Body of pancreas (tissue), 4 donors: ENCODE measurements at places on chromosomes 7 and 10. TPM values are rescaled to one million over a fixed set of nuclear protein-coding genes. Genes with fewer than 3 reads are reported as not detected.

DNA sequence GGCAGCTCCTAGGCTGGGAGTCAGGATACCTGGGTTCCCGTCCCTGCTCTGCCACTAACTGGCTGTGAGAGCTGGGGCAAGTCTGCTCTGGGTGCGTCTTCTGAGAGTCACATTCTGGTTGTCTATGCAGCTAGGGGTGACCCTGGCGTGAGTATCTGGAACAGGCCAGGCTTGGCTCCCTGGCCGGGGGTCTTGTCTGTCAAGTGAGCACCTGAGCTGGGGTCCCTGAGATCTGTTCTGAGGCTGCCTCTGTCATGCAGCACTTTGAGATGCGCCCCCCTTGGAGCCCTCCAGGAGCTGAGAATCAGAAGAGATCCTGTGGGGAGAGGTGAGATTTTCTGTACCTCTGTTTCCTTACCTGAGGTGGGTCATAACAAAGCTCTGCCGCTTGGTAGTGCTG is 7.5 kb downstream of the AGAP3 start:
- no peak for DNase-seq

EIF4H gene
- total RNA-seq = 163 TPM

DNA sequence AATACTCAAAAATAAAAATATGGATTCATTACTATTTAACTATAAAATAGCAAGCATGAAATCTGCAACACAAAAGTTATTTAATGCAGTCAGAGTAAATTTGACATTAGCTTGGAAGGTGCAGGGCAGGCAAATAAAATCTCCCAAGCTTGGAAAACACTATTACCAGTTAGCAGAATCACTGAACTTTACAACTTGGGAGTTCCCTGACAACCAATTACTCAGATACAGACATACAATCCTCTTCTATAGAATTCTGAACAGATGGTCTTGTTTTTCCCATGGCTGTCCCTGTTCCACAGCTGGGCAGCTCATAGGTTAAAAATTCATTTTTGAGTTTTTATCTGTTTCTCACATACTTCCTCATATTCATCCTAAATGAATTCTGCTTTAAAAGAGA is 1002.6 kb downstream of the SORCS3 start:
- no peak for DNase-seq

DNA sequence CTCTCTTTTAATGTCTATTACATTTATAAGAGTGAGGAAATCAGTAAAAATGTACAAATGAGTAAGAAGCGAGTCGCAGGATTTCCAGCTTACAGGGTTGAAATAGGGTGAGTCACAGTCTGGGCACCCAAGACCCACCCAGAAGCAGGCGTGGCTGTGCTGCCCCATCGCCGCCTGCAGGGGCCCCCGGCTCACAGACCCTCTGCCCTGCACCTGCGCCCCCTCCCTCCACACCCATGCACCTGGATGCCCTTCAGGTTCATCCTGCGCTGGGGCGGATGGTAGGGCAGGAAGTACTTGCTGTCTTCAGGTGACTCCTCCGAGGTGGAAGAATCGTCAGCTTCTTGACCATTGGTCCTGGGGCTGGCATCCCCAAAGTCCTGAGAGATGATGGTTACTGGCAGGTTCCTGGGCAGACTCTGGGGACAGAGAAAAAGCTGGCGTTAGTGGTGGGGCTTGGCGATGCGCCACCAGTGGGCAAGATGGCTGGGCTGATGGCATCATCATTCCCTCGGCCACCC is 90.2 kb upstream of the GNA12 start:
- DNase-seq = no peak

CYP2W1 gene
- total RNA-seq = not detected

DNA sequence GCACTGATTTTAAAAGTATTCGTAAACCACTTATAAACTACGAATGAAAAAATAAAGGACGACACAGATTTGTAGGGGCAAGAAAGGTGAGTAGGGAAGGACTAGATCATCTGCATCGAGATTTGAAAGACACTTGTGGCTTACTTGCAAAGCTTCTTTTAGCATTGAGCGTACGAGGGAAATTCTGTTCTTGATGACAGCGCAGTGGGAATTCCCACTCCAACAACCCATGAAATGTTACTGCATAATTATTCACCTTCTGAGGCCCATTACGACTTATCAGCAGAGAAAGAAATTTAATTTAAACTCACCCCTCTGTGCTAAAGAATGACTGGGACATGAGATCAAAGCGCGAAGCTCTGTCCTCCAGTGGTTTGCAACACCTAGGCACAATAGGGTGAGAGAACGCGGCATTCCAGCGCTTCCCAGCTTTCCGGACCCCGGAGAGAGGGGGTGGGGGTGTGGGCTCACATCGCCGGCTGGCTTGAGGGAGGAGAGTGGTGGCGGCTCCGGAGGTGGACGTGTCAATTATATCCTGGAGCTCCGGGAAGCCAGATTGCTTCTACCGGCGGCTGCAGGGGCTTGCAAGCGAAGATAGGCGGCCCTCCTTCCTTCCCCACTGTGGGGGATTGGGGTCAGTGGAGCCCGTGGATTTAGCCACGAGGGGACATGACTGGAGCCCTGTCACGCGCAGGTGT is 10.3 kb downstream of the SP8 start:
- DNase-seq = no peak

DNA sequence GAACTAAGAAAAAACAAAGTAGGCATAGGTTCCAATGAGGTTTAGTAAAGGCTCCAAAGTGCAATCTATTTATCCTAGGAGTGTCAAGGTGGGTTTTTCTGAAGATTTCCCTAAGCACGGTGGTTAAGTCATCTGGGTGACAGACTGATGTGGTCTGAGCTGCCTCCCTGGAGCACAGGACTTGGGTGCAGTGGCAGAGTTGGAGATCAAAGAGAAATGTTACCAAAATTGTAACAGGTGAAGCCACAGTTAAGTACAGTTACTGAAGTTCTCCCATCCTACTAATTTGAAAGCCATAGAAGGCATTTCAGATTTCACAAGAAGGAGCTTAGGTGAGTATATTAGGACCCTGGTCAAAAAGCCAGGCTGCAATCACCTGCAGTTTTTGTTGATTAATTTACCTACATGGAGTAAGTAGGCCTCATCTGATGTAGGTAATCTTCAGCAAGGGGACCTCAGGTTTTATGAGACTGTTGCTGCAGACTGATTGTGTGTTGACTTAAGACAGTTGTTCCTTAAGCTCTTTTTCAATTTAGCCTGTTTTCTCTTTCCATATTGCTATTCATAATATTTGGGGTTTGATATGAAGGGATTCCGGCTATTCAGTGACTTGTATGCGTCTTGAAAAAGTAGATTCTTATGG is 3.0 kb downstream of the DLX6 start:
- DNase-seq = no peak

DNA sequence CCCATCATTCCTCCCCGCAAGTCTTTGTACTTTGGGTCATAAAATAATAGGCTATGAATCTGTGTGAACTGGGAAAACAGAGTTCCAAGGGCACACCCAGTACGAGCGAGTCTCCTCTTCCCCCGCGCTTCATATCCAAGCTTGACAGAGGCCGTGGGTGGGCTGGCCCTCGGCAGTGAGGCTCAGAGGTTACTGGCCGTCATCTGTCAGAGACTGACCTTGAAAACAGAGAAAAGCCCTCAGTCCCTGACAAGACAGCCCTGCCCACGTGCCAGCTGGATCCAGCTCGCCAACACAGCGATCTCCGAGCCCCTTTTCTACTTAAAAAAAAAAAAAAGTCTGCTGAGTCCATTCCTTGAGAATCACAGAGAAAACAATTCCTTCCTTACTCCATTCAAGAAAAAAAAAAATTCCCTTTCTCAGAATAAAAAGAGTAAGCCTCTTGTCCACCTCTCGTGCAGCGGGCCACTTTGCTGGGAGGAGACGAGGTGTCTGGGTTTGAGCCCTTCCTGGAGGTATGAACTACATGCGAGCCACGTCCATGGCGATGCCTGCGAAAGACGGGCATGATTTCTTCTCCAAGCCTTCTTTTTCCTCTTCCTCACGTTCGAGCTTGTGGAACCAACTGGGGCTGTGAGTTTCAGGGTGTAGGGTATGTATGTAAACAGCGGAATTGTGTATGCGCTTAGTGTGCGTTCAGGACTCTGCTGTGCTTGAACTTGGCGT is 744 bp upstream of the BICC1 start:
- peak; percentile 25 for DNase-seq

TLX1 gene
- total RNA-seq = not detected

APBB1IP gene
- total RNA-seq = 4.0 TPM

DNA sequence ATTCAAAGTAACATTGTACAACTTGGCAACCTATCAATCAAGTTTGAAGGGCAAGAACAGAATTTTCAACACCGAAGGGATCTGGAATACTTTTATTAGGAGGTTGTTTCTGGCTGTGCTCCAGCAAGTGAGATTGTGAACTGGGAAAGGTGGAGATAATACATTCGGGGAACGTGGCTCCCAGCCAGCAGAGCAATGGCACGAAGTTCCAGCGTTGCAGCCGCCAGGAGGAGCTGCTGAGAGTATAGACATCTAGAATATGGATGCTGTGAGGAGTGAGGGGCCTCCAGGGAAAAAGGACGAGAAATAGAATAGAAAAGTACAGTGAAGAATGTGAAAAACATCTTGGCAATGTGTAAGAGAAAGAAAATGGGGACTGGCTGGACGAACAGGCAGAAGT is 69.5 kb downstream of the TCERG1L start:
- DNase-seq = peak; percentile 63

DNA sequence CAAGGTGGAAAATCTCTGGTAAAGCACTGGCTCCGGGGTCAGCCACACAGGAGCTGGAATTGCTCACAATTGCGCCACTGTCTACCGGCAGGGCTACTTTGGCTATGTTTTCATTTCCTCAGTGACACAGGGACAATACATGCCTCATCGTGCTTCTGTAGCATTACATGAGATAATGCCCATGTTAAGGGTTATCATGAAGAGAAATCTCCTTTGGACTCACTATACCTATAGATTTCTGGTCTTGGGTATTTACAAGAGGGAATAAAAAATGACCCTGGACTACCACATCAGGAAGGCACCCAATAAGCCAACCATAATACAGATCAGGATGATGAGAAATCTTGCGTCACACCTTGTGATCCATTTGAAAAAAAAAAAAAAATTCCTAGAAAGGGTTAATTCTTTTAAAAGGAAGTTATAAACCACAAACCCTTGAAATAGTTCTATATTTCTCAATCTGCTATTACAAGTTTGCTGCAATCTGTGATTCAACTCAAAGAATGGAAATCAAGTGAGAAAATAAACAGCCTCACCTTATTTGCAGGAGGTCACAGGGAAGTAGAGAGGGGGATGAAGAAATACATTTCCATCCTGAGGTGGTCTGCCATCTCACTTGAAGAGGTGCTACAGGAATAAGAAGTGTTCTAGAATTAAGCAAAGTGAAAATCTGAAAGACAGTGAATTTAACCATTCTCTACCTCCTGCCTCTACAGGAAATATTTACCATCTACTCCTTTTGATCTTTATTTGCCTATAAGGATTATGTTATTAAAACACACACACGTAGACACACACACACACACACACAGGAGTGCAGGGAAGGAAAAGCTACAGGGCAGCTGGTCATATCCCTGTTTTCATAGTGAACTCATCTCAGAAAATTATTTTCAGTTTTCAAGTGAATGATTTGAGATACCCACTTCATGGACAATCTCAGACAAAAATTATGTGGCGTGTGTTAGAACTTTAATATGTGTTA is 231.3 kb upstream of the CELF2 start:
- DNase-seq = no peak

DNA sequence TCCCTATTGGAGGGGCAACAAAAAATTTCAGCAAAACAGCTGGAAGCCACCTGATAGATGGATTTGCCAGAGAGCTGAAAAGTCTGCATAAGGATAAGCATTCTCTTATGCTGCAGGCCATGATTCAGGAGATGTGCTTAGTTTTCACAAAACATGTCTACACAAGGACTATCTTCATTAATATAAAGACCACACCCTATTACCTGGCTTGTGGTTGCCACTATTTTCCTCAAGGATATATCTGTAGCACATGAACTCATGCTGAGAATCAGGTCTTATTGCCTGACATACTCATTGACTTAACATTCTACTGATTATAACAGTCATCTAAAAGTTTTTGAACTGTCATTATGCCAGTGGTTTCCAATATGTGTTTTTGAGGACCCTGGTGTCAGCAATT is 7.1 kb upstream of the COL17A1 start:
- DNase-seq = no peak

DNA sequence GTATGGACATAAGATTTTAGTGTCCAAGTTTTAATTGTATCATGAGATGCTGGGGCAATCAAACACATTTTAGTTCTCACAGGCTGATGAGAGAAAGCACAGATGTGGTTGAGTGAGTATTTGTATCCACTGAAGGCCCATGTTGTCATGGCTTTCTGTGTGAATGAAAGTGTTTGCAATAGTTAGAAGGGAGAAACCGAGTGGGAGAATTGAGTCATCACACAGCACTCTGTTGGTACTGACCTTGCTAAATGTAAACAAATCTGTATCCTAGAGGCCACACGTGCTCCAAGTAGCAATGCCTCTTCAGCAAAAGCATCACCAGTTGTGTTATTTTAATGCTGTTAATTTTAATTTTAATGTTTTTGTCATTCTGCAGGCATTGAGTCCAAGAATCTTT is 121.2 kb downstream of the EMX2 start:
- DNase-seq = peak; percentile 80

- no peak for DNase-seq
These were observed 256.2 kb upstream of the CACNA2D1 start for GRCh38 chr7:82699773-82700186.

SCART1 gene
- total RNA-seq = 11.2 TPM
